Testis (tissue), 5 donors: ENCODE measurements at places on chromosomes 1 and 21. TPM values are rescaled to one million over a fixed set of nuclear protein-coding genes. Genes with fewer than 3 reads are reported as not detected.

DNA sequence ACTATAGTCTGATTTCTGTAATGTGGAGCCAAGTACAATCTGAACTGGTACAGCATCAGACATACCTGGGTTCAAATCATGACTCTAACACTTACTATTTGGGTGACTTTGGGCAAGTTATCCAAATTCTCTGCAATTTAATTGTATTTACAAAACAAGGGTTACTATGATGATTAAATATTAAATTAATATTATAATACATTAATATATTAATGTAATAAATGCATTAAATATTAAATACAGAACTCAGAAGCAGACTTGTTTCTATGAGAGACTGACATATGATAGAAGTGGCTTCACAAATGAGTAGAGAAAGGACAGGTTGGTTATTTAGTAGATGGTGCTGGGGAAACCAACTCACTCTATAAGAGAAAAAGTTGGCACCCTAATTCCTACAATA, 27.3 kb upstream of the OTUD3 start:
- H3K4me1 ChIP-seq = no peaks in the 10 kb centered on the region
- no peak overlapping the region for H3K4me3 ChIP-seq
- H3K27ac ChIP-seq = no peak overlapping the region

DNA sequence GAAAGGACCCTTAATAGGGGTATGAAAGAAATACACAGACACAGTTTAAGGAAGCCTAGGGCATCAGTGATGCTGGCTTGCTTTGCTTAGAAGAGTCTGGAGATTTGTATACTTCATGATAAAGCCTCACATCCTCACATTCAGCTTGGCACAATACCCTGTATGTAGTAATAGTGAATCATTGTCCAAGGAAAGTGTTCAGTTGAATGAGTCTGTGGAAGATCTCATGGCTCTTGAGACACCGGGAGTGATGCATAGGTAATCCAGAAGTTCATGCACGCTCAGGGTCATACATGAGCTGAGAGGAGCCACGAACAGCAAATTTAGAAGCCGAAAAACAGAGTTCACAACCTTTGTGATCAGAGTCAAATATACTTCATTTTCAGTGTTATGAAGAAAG, 537.2 kb upstream of the TMPRSS15 start:
- H3K4me1 ChIP-seq = no peaks in the 10 kb centered on the region
- no peaks in the 10 kb centered on the region for H3K27me3 ChIP-seq
- H3K4me3 ChIP-seq = no peak overlapping the region
- DNase-seq = no peak
- H3K27ac ChIP-seq = no peak overlapping the region

- no peaks in the 10 kb centered on the region for H3K4me1 ChIP-seq
- no peak overlapping the region for H3K4me3 ChIP-seq
- no peak overlapping the region for H3K27ac ChIP-seq
These were observed 97.0 kb downstream of the GIPC2 start for GRCh38 chr1:78142736-78143135.

DNA sequence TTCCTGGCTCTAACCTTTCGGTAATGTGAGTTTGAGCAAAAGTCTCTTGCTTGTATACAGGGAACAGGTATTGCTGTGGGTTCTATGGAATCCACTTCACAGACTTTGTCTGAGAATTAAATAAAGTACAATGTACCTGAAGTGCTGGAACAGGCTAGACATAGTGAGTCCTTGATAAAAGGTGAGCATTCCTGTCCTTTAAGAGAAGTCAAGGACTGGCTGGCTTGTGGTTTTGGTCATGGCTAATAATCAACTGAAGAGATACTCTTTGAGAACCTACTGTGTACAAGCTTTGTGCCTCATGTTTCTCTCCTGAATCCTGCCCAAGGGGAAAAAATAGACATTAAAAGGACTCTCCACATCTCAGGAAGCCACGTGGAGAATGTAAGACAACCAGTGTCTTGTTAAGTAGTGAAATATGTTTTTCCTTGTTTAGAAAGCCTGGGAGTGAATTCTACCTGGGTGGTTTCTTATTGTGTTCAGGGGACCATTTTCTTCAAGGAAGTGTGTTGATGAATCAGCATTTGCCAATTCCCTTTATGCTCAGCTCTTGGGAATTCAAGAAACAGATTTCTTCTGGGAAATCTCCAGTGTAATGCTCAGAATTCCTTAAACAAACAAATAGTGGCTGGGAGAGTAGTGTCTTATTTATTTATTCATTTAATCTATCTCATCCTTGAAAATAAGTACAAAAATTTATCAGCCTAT, 55.2 kb upstream of the PLD5 start:
- no peak for DNase-seq
- H3K4me1 ChIP-seq = no peaks in the 10 kb centered on the region
- no peak overlapping the region for H3K4me3 ChIP-seq
- H3K36me3 ChIP-seq = no peaks in the 10 kb centered on the region
- H3K27ac ChIP-seq = no peak overlapping the region

DNA sequence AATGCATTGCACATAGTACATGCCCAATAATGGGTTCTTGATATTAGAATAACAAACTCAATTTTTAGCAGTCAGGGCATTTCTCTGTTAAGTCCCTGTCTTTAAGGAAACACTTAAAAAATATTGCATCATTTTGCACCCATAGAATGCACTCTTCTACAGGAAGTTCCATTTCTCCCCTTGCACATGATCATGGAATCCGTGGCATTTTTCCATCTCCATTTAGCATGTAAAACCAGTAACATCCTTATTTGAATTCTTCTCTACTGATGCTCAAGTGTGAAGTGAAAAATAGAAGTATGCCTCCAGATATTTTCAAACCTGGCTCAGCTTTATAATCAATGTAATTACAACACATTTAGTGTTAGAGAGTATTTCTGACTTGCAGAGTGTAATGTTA, 192.8 kb downstream of the RWDD3 start:
- no peak for DNase-seq
- H3K36me3 ChIP-seq = no peaks in the 10 kb centered on the region
- H3K4me1 ChIP-seq = no peaks in the 10 kb centered on the region
- H3K27me3 ChIP-seq = no peaks in the 10 kb centered on the region

- no peaks in the 10 kb centered on the region for H3K27me3 ChIP-seq
- no peak overlapping the region for H3K27ac ChIP-seq
- no peaks in the 10 kb centered on the region for H3K36me3 ChIP-seq
- no peaks in the 10 kb centered on the region for H3K4me1 ChIP-seq
These were observed 157.2 kb downstream of the S1PR1 start for GRCh38 chr1:101394041-101394440.

GRCh38 chr1:227707846-227708245, 27.3 kb downstream of the JMJD4 start:
- no peak overlapping the region for H3K27ac ChIP-seq
- no peaks in the 10 kb centered on the region for H3K27me3 ChIP-seq
- no peaks in the 10 kb centered on the region for H3K4me1 ChIP-seq
- H3K36me3 ChIP-seq = no peaks in the 10 kb centered on the region

GRCh38 chr21:25878344-25878743, 143.6 kb downstream of the GABPA start:
- no peaks in the 10 kb centered on the region for H3K4me1 ChIP-seq
- DNase-seq = no peak
- no peaks in the 10 kb centered on the region for H3K36me3 ChIP-seq
- no peak overlapping the region for H3K4me3 ChIP-seq

- DNase-seq = no peak
- no peaks in the 10 kb centered on the region for H3K27me3 ChIP-seq
- H3K27ac ChIP-seq = no peak overlapping the region
- H3K4me1 ChIP-seq = peaks cover 4% of the 10 kb centered on the region
- H3K36me3 ChIP-seq = no peaks in the 10 kb centered on the region
These were observed 5.5 kb downstream of the NKAIN1 start for GRCh38 chr1:31234123-31234708.

- H3K27me3 ChIP-seq = no peaks in the 10 kb centered on the region
- DNase-seq = no peak
- no peak overlapping the region for H3K27ac ChIP-seq
- peaks cover 10% of the 10 kb centered on the region for H3K4me1 ChIP-seq
These were observed 1.2 kb upstream of the DENND1B start for GRCh38 chr1:197776351-197777105.

DNA sequence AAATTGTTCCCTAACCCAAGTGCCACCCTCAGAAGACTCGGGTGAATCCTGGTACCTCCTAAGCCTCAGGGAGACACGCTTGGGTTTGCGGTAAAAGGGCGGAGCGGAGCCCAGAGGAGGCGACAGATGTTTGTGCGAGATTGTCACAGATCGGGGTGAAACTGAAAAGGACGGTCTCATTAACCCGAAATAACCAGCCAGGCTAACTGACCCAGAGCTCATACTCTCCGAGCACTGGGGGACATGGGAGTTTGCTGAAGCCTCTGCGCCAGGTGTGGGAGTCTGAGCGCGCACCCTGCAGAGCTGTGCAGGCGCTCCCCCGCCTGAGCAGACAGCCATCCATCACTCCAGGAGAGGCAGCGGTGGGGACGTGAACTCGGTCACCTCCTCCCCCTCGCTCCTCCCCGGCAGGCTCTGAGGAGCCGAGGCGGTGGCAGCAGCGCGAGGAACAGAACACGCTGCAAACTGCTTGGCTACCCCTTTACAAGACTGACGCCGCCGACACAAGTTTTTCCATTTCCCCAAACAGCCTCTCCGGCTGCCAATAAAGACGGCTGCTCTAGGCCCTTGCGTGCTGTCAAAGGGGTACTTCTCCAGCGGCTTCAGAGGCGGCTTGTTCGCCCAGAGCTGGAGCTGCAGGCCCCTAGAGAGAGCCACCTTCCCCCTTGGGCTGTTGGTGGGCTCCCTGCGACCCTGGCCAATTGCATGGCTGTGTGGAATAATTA, 43.5 kb downstream of the RRAGC start:
- no peak overlapping the region for H3K4me3 ChIP-seq
- no peaks in the 10 kb centered on the region for H3K36me3 ChIP-seq
- DNase-seq = peak; percentile 78
- no peak overlapping the region for H3K27ac ChIP-seq
- peaks cover 17% of the 10 kb centered on the region for H3K4me1 ChIP-seq
- H3K27me3 ChIP-seq = no peaks in the 10 kb centered on the region

GRCh38 chr1:159444511-159444910, 5.0 kb downstream of the OR10J1 start:
- no peaks in the 10 kb centered on the region for H3K4me1 ChIP-seq
- no peak overlapping the region for H3K27ac ChIP-seq
- H3K36me3 ChIP-seq = no peaks in the 10 kb centered on the region
- H3K27me3 ChIP-seq = no peaks in the 10 kb centered on the region
- no peak for DNase-seq
- no peak overlapping the region for H3K4me3 ChIP-seq

GRCh38 chr1:24762133-24762676, 17.0 kb downstream of the CLIC4 start:
- no peaks in the 10 kb centered on the region for H3K27me3 ChIP-seq
- no peaks in the 10 kb centered on the region for H3K36me3 ChIP-seq
- H3K27ac ChIP-seq = no peak overlapping the region
- H3K4me3 ChIP-seq = no peak overlapping the region

GRCh38 chr1:93625582-93626327, 55.9 kb downstream of the BCAR3 start:
- H3K4me3 ChIP-seq = no peak overlapping the region
- H3K27me3 ChIP-seq = no peaks in the 10 kb centered on the region
- H3K4me1 ChIP-seq = peaks cover 7% of the 10 kb centered on the region
- H3K36me3 ChIP-seq = no peaks in the 10 kb centered on the region

DNA sequence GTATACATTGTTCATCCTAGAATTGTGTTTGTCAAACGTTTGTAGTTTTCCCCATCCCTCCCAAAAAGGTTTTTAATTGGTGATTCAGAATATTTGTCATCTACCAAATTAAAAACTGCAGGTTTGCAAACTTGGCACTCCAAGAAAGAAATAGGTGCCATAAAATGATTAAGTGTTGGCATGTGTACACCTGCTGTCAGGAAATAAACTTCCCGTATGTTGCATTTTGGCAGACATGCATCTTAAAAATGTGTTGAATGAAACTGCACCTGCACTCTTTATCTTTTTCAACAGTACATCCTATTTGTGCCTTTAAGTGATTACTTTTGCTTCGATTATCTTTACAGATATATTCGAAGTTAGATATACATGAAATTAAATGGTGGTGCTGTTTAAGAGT, 7.3 kb downstream of the B3GALT2 start:
- H3K4me1 ChIP-seq = no peaks in the 10 kb centered on the region
- no peaks in the 10 kb centered on the region for H3K27me3 ChIP-seq
- no peak overlapping the region for H3K4me3 ChIP-seq

GRCh38 chr1:101100674-101101073, 75.1 kb upstream of the DPH5 start:
- no peak overlapping the region for H3K27ac ChIP-seq
- no peaks in the 10 kb centered on the region for H3K36me3 ChIP-seq
- H3K4me3 ChIP-seq = no peak overlapping the region

DNA sequence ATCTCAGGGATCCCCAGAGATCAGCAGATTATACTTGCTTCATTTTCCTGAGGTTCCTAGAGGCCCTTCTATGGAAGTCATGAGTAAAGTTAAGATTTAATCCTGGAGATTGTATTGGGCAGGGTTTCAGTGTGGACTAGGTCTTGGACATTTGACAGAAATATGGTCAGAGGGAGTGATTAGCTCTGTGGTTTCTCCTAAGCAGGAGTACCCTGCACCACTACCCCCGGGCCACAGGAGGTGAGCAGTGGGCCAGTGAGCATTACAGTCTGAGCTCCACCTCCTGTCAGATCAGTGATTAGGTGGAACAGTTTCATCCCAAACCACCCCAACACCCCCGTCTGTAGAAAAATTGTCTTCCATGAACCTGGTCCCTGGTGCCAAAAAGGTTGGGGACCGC, 43.2 kb downstream of the PHACTR4 start:
- no peaks in the 10 kb centered on the region for H3K4me1 ChIP-seq
- H3K36me3 ChIP-seq = no peaks in the 10 kb centered on the region
- no peak for DNase-seq
- no peaks in the 10 kb centered on the region for H3K27me3 ChIP-seq
- no peak overlapping the region for H3K4me3 ChIP-seq
- no peak overlapping the region for H3K27ac ChIP-seq

DNA sequence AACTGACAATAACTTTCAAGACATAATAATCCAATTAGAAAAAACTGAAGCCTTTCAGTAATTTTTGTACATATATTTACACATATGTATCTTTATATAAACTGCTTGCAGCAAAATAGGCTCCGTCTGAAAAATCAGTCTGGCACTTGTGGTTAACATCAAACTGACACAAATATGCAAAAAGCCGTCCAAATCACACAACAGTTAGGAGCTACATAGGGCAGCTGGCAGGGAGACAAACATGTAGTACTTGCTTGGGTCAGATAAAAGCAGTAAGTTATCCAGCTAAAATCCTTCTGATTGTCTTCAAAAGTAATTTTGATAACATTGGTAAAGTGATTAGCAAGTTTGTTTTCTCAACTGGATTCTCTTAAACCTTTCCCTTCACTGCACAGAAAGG, 14.7 kb upstream of the GUCA2A start:
- no peaks in the 10 kb centered on the region for H3K27me3 ChIP-seq
- H3K27ac ChIP-seq = peak overlapping the region; percentile 2
- H3K4me3 ChIP-seq = no peak overlapping the region
- no peaks in the 10 kb centered on the region for H3K36me3 ChIP-seq
- peak; percentile 45 for DNase-seq
- H3K4me1 ChIP-seq = peaks cover 13% of the 10 kb centered on the region

GRCh38 chr1:2177541-2177940, 17.0 kb downstream of the FAAP20 start:
- H3K36me3 ChIP-seq = no peaks in the 10 kb centered on the region
- no peak overlapping the region for H3K27ac ChIP-seq
- H3K4me1 ChIP-seq = peaks cover 5% of the 10 kb centered on the region
- no peak for DNase-seq
- no peaks in the 10 kb centered on the region for H3K27me3 ChIP-seq
- H3K4me3 ChIP-seq = no peak overlapping the region

The CADM3 gene
- 6.4 TPM for total RNA-seq

The TDRD5 gene
- 30.5 TPM for total RNA-seq

The KRTAP19-1 gene
- total RNA-seq = not detected

The AMPD1 gene
- total RNA-seq = not detected

The FMO3 gene
- total RNA-seq = 2.4 TPM

The NBPF4 gene
- 2.5 TPM for total RNA-seq

The FCGR3B gene
- 0.37 TPM for total RNA-seq

The CD55 gene
- 45.7 TPM for total RNA-seq

The SPRR2A gene
- not detected for total RNA-seq

The WNT3A gene
- 0.08 TPM for total RNA-seq
